Activated CD8-positive, alpha-beta T cell treated with anti-CD3 and anti-CD28 coated beads, Interleukin-2, amount 10 ng/mL, durations not matched to agents 7 days and 5 days (primary cell): ENCODE measurements at places on chromosomes 13 and 19. TPM values are rescaled to one million over a fixed set of nuclear protein-coding genes. Genes with fewer than 3 reads are reported as not detected.

RPL13A gene
- 1,992 TPM for total RNA-seq

LHB gene
- total RNA-seq, result not detected

CALR3 gene
- total RNA-seq, result not detected

DNA sequence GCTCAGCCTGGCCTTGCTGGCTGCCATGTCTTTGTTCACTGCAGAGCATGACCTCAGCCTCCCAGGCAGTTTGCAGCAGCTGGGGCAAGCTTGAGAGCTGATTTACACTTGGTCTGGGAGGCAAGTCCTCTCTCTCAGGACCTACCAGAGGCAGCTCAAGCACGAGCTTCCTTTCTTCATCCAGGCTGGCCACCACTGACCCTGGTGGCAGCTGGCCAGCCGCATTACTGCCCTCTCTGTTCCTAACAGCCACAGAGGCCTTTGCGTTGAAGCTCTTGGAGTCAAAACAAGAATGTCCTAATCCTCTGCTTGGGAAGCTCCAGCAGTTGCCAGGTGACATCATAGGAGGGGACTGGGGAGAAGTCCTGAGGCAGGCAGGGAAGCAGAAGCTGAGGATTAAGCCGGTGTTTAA, 85.7 kb downstream of the NUFIP1 start:
- no peaks in the 10 kb centered on the region for H3K36me3 ChIP-seq
- no peak overlapping the region for H3K4me3 ChIP-seq
- DNase-seq, result no peak
- H3K27me3 ChIP-seq, result peaks cover 3% of the 10 kb centered on the region

GRCh38 chr19:10352764-10353671, 13.6 kb upstream of the ICAM3 start:
- H3K4me1 ChIP-seq, result no peaks in the 10 kb centered on the region
- no peak for DNase-seq
- H3K27ac ChIP-seq, result no peak overlapping the region
- peaks cover 41% of the 10 kb centered on the region for H3K36me3 ChIP-seq
